BE2C (cell line): ENCODE measurements at places on chromosomes 11 and 22.

GRCh38 chr22:24695561-24696511 is 78.7 kb downstream of the PIWIL3 start:
- no peak for DNase-seq

GRCh38 chr11:116729501-116730240 is 43.1 kb downstream of the BUD13 start:
- DNase-seq, result no peak

- no peak for DNase-seq
Measured at GRCh38 chr22:41052661-41053490, 39.5 kb upstream of the EP300 start.

- no peak for DNase-seq
Measured at GRCh38 chr11:24005202-24005876, 491.5 kb upstream of the LUZP2 start.

DNA sequence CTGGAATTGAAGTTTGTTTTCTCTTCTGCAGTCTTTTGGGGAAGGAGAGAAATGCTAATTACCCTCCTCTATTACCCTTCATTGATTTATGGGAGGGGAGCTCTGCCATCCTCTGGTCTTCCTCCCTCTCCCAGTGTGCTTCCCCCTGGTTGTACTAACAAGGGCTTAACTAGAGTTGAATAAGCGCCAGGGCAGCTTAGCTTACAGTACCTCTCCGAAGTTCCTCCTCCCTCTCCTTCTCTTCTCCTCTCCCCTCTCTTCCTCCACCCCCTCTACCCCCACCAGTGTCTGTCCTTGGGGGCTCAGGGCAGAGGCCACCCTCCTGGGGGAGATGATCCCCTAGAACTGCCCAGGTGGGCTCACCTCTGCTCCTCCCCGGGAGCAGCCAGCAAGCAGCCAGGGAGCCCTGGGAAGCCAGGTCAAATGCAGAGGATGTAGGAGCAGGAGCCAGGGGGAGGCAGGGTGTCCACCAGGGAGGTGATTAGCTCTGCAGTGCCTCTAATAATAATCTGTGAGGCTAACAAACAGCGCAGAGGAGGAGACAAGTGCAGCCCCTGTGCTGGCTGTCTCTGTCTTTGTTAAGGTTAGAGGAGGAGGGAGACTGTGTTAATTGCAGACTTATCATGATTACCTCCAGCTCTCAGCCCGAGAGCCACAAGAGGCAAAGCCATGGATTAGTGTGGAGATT is 191.6 kb upstream of the CADM1 start:
- DNase-seq, result no peak

- peak; percentile 68 for DNase-seq
Measured at GRCh38 chr11:74449369-74449931, 17.9 kb downstream of the KCNE3 start.

DNA sequence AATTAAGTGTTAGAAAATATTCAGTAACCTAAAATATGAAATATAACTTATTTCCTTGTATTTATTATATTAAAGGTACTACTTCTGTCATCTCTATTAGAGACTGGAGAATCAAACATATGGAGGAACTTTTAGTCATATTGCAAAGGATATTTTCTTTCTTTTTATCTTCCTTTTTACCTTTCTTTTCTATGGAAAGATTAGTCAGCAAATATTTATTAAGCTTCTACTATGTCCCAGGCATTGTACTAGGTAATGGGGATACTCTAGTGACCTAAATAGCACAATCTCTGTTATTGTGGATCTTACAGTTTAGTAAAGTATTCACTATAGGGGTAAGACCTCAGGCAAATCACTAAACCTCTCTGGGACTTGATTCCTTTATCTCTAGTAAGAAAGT is 18.3 kb downstream of the SIK2 start:
- DNase-seq, result no peak
